Panc1 (cell line): ENCODE measurements at places on chromosomes 2 and 18.

DNA sequence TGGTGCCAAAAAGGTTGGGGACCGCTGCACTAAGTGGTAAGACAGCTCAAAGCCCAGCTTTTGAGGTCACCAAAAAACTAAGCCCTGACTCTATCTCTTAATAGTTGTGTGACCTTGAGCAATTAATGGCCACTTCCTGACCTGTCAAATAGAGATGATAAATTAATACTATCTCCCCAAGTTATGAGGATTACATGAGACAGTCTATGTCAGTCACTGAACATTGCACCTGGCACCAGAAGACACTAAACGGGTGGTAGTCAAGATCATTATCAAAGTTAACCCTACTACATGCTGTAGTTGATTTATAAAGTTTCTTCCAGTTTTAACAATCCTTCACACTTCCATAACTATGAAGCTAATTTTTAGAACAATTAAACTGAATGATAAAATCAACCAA is 36.5 kb downstream of the STPG4 start:
- DNase-seq: no peak

GRCh38 chr18:58827886-58828285 is 36.8 kb upstream of the ZNF532 start:
- DNase-seq: no peak

- no peak for DNase-seq
Measured at GRCh38 chr2:235908826-235909225, 259.4 kb downstream of the GBX2 start.

DNA sequence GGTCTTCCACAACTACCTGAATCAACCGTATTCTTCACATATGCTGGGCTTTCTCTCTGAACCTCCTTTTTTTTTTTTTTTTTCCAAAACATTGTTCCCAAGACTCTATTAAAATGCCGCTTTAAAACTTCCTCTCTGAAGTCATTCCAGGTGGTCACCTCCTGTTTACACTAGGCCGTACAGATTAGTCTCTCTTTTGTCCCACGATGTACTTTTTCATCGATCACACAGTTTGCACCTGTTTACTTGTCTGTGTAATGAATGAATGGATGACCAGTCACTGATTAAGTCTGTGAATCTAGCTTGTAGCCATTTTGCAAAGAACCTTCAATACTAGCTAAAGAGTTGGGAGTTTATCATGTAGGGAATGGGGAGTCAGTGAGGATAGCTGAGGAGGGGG is 16.7 kb upstream of the FAM228A start:
- no peak for DNase-seq

DNA sequence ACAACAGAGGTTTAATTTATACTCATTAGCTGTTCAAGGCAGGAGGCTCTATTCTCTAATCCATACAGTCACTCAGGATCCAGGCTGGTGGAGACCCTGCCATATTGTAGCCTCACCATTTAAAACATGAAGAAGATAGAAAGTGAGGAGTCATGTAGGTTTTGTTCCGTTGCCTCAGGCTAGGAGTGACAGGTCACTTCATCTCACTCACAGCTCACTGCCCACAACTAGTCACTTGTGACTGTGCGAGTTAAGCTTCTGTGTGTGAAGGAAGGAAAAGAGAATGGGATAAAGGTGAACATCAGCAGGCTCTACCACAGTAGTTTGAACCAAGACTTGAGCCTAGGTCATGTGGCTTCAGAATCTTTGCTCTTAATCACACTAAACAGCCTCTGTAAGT is 9.0 kb upstream of the IGFBP2 start:
- no peak for DNase-seq

GRCh38 chr18:77733292-77733903 is 483.8 kb downstream of the GALR1 start:
- DNase-seq: no peak

DNA sequence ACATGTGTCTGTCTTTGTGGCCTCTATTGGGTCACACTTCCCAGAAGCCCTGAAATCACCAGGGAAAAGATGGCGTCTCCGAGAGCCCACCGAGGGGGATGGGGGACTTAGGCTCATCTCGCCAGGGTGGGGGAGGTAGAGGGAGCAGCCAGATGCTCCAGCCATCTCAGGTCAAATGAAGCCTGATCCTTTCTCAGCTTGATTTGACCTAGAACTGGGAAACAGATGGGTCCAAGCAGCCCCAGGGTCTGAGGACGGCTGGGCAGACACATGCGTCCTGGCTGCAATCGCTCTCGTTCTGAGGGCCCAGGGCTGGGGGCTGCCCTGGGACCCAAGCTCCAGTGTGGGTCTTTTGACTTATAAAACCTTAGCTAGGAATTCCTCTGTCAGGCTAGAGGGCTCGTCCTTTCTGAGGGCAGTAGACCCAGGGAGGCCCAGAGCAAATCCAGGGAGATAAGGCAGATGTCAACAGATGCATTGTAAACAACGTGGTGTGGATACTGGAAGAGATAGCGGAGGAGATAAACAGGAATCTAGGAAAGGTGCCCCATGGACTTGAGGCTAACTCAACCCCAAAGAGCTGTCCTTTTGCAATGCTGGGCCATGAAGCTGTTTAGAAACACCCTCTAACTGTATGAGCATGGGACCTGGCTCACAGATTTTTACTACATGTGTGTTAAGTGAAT is 127.7 kb downstream of the MYCN start:
- DNase-seq: no peak

DNA sequence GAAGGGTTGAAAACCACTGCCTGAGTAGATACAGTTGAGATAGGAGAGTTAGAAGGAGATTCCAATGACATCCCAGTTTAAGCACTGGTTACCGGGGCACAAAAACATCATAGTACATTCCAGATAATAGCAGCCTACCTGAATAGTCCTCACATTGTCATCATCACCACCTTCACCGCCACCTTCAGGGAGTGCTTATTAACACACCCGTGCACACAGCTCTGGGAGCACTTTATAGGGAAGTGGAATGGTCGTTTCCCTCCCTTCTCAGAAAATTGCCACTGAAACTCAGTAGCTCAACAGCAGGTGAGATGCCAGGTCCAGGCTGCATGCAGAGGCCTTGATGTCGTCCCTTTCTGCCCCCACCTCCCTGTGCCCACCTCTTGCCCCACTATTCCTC is 8.2 kb downstream of the SERPINB7 start:
- DNase-seq: no peak

DNA sequence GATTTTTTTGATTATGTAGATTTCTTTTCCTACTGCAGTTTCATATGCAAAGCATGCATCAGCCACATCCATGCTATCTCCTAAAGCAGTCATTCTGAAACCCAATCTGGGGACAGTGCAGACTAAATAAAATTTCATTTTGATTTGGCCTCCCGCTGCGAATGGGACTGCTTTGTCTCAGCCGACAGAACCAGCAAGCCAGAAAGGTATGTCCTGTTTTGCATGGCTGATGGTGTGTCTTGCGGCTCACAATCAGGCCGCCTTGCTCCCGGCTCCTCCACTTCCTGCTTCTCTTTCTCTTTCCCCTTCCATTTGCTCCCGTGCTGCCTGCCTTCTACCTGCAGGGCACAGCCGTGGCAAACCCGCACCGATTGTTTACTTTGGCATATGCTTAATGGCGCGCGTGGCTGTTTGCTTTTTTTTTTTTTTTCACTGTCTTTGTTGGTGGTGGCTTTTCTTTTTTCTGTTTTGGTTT is 419.6 kb upstream of the POU3F3 start:
- DNase-seq: no peak

- DNase-seq: no peak
Measured at GRCh38 chr2:19627359-19627758, 268.9 kb upstream of the OSR1 start.

- no peak for DNase-seq
Measured at GRCh38 chr2:17136877-17137276, 381.4 kb downstream of the RAD51AP2 start.

- no peak for DNase-seq
Measured at GRCh38 chr2:239736358-239737143, 288.6 kb downstream of the NDUFA10 start.

- no peak for DNase-seq
Measured at GRCh38 chr2:86335865-86336674, 1.4 kb downstream of the REEP1 start.

GRCh38 chr18:37424507-37424906 is 141.1 kb downstream of the CELF4 start:
- DNase-seq: no peak

- no peak for DNase-seq
Measured at GRCh38 chr2:180670302-180671003, 310.0 kb upstream of the UBE2E3 start.

GRCh38 chr2:56231361-56231760 is 47.6 kb downstream of the CCDC85A start:
- no peak for DNase-seq

DNA sequence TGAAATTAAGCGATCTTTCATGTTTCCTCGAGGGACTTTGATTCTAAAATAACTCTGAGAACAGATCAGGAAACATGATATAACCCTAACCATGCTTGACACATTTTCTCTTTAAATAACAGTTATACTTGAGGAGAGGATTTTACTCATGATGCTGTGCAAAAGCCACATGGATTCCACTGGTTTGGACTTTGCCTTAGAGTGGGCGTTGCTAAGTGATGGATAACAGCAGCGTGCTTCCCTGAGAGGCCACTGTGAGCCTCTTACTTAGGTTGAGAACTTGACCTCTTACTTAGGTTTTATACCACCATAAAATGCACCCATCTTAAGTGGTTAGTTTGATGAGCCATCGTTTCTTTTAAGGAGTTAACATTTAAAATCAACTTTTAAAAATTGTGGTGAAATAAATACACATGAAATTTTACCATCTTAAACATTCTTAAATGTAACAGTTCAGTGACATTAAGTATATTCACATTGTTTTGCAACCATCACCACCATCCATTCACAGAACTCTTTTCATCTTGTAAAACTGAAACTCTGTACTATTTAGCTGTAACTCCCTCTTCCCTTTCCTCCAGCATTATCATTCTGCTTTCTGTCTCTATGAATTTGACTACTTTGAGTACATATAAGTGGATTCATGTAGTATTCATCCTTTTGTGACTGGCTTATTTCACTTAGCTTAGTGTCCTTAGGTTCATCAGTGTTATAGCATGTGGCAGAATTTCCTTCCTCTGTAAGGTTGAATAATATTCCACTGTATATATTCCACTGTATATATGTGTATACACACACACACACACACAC is 22.6 kb downstream of the ANXA4 start:
- no peak for DNase-seq

DNA sequence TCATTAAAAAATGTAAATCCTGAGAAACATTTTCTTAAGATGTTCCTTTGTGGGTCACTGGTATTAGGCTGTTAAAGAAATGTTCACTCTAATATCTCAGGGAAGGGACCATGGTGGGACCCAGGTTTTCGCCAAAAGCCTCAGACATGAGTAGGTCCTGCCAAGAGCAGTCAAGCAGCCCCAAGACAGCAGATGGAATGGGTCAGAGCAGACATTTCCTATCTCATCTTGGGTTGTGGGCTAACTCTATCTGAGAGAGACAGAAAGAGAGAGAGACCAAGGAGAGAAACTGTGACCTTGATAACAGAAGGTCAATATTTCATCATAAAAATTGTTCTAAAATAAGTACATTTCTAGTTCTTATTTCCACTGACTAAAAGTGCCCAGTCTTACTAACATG is 661.7 kb downstream of the TSN start:
- DNase-seq: no peak
